Colonic mucosa (tissue), 4 donors: ENCODE measurements at places on chromosomes 16 and 17. TPM values are rescaled to one million over a fixed set of nuclear protein-coding genes. Genes with fewer than 3 reads are reported as not detected.

DNA sequence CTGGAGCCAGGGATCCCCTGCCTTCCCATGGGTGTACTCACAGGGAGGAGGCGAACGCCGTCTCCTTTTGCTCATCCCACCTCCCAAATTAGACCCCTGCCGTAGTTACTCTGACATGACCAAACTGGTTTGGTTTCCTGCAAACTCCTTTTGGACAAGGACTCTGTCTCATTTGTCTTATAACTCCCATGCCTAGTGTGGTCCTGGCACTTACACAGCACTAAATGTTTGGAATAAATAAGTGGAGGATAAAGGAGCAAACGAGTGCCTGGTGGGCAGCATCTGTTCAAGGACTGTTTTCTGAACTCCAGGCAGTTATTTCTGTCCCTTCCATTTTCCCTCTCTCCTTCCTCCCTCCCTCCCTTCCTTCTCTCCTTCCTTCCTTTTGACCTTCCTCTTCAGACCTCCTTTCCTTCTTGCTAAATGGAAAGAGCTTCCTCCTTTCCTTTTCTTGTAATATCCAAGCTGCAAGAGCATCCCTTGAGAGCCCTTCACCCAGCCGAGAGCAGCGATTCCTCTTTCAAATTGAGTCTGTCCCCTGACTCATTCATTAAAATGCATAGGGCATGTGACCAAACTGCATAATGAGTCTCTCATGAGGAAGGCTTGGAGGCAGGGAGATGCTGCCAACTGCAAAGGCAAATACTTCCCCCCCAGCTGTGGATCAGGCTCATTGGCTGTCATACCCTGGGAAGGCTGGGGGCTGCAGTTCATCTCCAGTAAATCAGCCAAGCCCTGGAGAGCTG lies 36.8 kb downstream of the CHD9 start:
- peak; percentile 55 for DNase-seq

- DNase-seq, result no peak
Measured at GRCh38 chr17:75480281-75480680, 23.8 kb downstream of the TMEM94 start.

KRT10 gene
- 35.1 TPM for total RNA-seq

DNA sequence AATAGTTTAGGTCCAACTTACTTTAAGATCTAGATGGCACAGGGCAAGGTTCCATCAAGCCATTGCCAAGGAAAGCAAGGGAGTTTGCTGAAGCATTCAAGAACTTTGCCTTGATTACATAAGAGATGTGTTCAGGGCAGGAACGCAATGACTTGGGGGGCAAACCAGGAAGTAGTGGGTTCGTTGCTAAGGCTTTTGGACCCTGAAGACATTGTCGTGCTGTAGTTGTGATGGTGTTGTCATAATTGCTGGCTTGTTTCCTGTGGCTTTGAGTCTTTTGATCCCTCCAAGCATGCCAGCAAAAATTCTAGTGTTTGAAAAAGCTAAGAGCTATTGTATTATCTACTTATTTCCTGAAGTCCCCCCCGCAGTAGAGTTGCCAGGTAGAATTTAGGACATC lies 70.7 kb upstream of the HNF1B start:
- DNase-seq, result no peak

GRCh38 chr17:83026311-83026811 lies 53.0 kb upstream of the METRNL start:
- DNase-seq, result peak; percentile 14

GRCh38 chr17:1834380-1835149 lies 4.8 kb downstream of the RPA1 start:
- DNase-seq, result no peak

MSLN gene
- total RNA-seq, result 1.8 TPM

DNA sequence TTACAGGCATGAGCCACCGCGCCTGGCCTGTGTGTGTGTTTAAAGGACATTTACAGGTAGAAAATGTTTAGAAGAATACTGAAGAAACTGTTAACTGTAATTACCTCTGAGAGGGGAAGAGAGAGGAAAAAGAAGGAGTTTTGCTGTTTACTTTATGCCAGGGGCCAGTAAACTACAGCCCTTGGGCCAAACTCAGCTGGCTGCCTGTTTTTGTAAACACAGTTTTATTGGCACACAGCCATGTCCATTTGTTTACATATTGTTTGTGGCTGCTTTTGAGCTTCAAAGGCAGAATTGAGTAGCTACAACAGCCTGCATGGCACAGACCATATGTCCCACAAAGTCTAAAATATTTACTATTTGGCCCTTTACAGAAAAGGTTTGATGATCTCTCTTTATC lies 76.4 kb downstream of the GPR139 start:
- DNase-seq, result no peak

GRCh38 chr16:22239131-22239805 lies 33.2 kb downstream of the EEF2K start:
- no peak for DNase-seq

AFMID gene
- 33.3 TPM for total RNA-seq

DNA sequence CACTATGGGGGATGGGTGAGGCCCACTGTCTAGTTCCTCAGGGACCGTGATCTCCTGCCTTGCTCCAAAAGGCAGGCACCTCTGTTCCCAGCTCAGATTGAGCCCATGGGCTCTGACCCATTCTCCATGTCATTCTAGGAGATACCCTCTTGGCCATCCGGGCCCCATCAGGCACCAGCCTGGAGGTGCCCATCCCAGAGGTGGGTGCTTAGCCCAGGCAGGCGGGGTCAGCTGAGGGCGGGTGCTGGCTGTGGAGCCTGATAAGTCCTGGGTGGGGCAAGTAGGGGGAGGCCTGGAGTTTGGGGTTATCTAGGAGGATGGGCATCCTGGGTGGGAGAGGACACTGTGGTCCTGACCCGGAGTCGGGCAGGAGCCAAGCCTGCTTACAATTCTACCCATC lies 2.3 kb downstream of the E2F4 start:
- no peak for DNase-seq
